ENCODE measurements at places on chromosomes 7 and 10.
A peak's percentile ranks its signal among the peaks of the same experiment; 100 is the strongest.

DNA sequence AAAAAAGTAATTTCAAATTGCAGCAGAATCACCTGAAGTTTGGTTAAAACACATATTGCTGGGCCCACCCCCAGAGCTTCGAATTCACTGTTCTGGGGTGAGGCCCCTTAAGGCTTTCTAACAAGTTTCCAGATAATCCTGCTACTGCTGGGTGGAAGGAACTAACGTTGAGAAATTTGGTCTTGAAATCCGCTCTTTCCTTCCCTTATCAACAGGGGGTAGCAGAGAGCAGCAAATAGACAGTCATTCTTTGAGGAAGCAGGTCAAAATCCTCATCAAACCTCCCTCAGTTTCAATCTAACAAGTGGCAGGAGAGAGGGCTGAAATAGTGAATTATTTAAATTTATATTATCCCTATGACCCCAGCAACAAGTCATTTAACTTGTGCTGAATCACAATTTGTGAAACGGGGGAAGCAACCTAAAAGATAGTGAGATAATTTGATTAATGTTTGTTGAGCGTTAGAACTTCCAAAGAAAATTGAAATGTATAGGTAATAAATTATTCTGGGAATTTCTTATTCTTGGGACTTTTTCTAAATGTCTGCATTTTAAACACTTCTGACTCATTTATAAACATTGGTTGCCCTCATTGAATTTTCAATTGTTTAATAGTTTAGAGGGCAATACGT, 21.7 kb upstream of the MALSU1 start:
- no peak for DNase-seq

- no peak for DNase-seq
Observed at GRCh38 chr7:105580022-105580740, 1.1 kb downstream of the EFCAB10 start.

GRCh38 chr10:24706479-24707118, 17.1 kb downstream of the ARHGAP21 start:
- peak; percentile 6 for DNase-seq

DNA sequence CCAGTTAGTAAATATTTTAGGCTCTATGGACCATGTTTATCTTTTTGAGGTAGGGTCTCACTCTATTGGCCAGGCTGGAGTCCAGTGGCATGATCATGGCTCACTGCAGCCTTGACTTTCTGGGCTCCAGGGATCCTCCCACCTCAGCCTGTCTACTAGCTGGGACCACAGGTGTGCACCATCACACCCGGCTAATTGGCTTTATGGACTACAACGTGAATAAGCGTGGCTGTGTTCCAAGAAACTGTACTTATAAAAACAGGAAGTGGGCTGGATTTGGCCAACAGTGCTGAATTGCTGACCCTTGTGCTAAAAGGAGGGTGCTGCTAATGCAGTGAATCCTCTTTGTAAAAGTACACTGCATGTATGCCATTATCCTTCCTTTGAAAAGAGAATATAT, 111.7 kb upstream of the CDK13 start:
- no peak for DNase-seq

DNA sequence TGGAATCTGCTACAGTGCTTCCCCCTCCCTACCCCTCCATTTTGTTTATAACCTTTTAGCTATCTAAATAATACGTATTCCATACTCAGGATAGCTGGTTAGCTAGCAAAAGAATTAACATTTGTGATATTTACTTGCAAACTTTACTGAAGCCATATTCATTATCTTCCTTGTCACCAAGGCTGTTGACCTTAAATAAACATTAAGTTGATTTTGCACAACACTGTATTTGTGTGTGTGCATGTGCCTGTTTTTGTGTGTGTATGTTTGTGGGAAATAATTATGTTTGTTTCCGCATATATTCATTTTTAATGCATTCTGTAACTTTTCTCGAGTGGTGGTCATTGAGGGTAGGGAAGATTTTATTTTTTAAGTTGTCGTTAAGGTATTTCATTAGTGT, 15.9 kb downstream of the TMEM60 start:
- no peak for DNase-seq

GRCh38 chr10:79434821-79435251, 10.6 kb downstream of the ZCCHC24 start:
- no peak for DNase-seq

- DNase-seq, result no peak
Observed at GRCh38 chr10:15809450-15809849, 50.9 kb downstream of the MINDY3 start.
